GM12891 (cell line): ENCODE measurements at places on chromosomes 3 and 15.

GRCh38 chr15:48049736-48050135 is 71.1 kb upstream of the SLC24A5 start:
- no peak for DNase-seq

GRCh38 chr15:89662893-89663626 is 7.8 kb upstream of the KIF7 start:
- DNase-seq, result no peak

DNA sequence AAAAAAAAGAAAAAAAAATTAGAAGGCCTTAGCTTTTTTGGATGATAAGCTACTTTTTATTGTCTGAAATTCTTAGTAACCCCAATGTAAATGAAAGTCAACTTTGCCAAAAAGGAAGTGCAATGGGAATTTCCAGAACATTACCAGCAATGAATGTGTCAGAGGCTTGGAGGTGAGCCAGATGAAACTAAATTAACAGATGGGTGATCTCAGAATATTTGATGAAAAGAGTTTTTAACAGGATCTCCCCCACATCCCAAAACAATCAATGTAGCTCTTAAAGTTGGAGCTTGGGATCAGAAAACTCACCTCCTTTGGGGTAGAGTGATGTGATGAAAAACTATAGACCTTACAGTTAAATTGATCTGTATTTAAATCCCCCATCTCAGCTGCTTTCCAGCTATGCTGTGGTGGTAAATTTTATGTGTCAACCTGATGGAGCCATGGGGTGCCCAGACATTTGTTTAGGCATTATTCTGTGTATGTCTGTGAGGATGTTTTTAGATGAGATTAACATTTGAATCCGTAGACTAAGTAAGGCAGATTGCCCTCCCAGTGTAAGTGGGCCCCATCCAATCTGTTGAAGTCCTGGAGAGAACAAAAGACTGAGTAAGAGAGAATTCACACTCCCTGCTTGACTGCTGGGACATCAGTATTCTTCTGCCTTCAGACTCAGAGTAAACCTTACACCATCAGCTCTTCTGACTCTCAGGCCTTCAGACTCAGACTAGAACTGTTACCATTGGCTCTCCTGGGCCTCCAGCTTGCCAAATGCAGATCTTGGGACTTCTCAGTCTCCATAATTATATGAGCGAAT is 84.3 kb upstream of the TNFSF10 start:
- no peak for DNase-seq

DNA sequence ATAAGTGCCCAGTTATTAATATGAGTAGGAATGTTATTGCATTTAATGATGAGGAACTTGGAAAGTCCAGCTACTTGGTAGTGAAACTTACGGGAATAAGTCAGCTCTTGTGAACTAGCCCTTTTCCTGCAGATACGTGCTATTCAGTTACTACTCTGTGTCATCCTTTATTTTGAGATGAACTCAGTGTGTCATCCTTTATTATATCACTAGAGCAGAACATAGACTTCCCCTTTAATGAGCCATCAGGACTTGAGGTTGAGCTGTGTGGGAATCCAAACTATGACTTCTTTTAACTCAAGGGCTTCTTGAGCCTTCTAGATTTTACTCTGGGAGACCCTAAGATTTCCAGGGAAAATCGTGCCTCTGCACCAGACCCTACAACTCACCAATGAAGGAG is 3.6 kb downstream of the ACTC1 start:
- DNase-seq, result no peak

GRCh38 chr15:94203306-94203705 is 28.1 kb upstream of the MCTP2 start:
- DNase-seq, result no peak
